ENCODE measurements at places on chromosomes 12 and 14.

- DNase-seq: peak; percentile 49
Observed at GRCh38 chr12:1918081-1918883, at the start of gene CACNA2D4. TSS of gene CACNA2D4 (minus strand) at chr12:1918652. CDS start at chr12:1918473, 179 bp downstream.

GRCh38 chr14:77260631-77261030 lies 10.4 kb downstream of the NGB start:
- DNase-seq: peak; percentile 4

GRCh38 chr14:68377459-68377858 lies 415.4 kb downstream of the ZFP36L1 start:
- DNase-seq: peak; percentile 85

DNA sequence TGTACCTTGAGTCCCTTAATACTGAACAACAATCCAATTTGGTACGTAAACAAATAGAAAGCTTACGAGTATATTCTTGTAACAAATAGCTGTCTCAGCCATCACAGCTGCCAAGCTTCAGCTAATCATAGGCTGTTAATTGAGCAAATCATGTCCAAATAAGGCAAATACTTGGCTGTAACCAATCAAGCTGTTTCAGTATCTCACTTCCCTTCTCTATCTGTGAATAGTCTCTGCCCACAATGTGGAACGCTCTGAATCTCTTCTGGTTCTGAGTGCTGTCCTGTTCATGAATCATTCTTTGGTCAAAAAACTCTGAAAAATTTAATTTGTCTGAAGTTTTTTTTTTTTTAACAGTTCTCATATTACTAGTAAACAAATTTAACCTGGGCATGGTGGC lies 5.8 kb upstream of the NEMF start:
- peak; percentile 8 for DNase-seq

GRCh38 chr12:43094886-43095575 lies 457.0 kb downstream of the ADAMTS20 start:
- DNase-seq: no peak

DNA sequence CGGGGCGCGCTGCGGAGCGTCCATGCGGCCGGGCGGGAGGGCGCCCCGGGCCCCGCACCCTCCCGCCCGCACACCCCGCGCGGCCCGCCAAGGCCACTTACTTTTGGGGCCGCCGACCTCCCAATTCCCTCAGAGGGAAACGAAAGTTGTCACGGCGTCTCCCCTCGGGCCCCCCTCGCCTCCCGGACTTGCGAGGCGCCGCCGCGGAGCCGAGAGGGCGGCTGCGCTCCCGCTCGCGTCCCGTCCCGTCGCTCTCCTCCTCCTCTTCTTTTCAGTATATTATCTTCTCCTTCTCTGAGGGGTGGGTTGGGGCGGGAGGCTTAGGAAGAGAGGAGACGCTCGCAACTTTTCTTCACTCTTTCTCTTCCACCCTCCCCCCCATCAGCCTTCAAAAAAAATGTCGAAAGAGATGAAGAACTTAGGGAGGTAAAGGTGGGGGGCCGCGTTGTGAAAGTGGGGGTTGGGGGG lies 613 bp downstream of the DUSP16 start:
- peak; percentile 44 for DNase-seq

DNA sequence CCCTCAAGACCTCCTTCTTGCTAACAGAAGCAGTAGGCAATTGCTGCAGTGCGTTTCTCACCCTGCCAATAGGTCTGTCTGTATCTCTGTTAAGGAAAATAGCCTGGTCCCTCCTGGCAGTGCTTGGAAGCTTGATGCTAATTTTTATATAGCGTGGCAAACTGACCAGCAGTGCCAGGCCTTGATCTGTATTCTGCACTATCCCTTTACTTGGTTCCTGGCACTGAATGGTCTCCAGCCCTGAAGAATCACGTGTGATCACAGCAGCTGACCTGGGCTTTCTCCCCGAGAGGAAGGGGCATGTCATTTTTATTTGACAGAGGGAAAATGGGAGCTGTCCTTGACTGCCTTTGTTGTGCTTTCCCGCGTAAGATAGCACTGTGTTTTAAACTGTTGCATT lies 48.7 kb upstream of the TRAF3 start:
- DNase-seq: no peak

- no peak for DNase-seq
Observed at GRCh38 chr12:53657041-53657440, 18.8 kb downstream of the ATP5MC2 start.

- DNase-seq: no peak
Observed at GRCh38 chr14:52806115-52806514, 14.7 kb upstream of the GNPNAT1 start.

DNA sequence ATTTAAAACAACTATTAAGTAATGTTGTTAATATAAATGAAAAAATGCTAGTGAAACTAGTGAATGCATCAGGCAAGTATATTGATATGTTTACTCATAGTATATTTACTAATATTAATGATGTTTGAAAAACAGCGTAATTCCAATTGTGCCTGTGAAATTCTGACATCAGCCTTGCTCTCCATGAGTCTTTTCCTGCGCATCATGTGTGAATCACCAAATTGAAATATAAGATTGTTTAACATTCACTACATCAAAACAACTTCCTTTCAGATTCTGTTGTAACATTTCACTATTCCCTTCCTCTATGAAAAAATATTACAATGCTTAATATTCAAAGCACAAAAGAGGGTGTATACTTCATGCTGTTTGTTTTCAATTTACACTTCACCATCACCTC lies 1995.9 kb upstream of the SEL1L start:
- no peak for DNase-seq

DNA sequence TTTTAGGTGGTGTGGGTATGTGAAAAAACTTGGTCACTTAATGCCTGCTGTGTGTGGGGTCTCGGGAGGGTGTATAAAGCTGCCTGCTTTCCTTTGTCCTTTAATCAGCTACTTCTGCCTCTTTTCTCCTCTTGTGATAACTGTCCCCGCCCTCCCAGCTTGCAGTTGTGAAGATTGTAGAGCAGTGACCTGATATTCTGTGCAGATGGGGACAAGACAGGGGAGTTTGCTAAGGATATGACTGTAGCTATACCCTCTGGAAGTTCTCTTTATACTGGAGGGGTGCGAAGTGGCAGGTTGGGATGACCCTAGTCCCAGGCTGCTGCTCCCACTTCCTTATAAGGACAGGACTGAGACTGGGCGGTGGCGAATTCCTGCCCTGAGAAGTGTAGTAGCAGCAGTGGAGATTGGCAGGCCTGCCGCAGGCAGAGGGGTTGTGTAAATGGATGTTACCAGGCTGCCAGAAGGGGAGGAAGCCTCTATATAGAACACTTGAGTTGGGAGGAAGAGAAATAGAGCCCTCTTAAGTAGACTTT lies 835 bp downstream of the MYL6 start:
- DNase-seq: peak; percentile 65

DNA sequence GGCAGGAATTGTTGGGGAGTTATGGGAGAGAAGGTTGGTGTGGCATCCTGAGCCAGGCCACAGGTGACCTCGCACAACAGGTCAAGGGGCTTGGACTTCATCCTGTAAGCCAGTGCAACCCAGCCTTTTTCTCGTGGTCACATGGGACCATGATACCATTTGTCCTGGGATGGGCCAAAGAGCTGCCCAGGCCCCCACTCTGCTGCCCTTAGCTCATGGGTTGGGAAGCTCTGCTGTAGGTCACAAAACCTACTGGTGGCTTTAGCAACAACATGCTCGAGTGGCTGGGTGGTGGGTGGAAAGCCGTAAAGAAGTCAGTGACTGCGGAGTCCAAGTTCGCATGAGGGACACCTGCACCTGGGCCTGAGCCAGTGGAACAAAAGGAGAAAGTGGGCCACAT lies 4.6 kb downstream of the CLMN start:
- DNase-seq: no peak

GRCh38 chr14:95102680-95103044 lies 54.7 kb downstream of the DICER1 start:
- no peak for DNase-seq

GRCh38 chr12:23830210-23830609 lies 119.3 kb downstream of the SOX5 start:
- DNase-seq: no peak

GRCh38 chr14:95784137-95784536 lies 70.2 kb upstream of the TCL1A start:
- DNase-seq: peak; percentile 2

- DNase-seq: peak; percentile 86
Observed at GRCh38 chr12:10364815-10365622, 24.8 kb downstream of the KLRK1 start.

- DNase-seq: no peak
Observed at GRCh38 chr14:98093111-98093510, 1178.9 kb downstream of the BCL11B start.

- DNase-seq: no peak
Observed at GRCh38 chr12:131617596-131618302, 93.1 kb upstream of the SFSWAP start.

GRCh38 chr12:81174664-81175063 lies 96.8 kb downstream of the ACSS3 start:
- DNase-seq: no peak

DNA sequence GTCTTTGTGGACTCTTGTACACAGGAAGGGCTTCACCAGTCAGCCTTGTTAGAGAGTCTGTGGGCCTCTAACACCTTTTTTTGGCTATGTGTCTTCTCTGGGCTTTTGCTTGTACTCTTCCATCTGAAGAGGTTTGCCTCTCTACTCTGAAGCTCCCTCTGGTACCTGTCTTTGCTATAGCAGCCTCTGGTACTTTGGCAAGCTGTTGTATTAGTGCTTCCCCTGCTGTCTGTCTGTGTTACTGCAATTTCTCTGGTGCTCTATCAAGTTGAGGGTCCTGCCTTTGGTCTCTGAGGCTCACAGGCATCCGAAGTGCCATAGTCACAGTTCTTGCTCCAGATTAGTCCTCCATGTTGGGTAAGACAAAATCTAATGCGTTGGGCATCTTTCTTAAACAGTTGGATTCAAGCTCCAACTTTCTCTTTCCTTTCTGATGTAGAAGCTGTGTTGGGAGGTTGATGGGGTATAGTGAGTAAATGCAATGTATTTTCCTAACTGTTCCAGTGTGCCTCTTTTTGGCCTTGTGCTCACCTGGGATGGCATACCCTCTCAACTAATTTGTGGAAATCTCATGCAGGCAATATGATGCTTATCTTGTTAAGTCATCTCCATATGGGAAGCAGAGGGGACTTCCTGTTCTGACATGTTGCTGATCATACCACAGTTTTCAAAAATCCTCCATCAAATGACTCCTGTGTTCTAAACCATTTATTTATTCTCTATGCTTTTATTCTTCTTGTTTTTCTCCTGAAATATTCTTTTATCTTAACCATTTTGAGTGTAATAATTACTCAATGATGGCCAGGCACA lies 88.8 kb downstream of the ATF7IP start:
- DNase-seq: peak; percentile 44

DNA sequence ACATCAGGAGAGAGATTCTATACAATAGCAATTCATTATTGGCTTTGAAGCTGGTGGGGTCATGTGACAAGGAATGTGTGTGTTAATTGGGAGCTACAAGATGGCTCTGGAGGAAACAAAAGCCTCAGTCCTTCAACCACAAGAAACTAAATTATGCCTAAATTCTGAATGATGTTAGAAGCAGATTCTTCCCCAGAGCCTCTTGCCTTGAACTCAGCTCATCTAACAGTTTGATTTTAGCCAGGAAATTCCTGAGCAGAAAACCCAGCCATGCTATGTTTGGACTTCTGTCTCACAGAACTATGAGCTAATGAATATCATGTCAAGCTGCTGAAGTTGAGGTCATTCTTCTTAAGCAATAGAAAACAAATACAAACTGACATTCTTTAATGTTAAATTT lies 274.7 kb downstream of the SLC6A15 start:
- no peak for DNase-seq

GRCh38 chr14:61992139-61992538 lies 229.9 kb downstream of the SNAPC1 start:
- DNase-seq: no peak

- no peak for DNase-seq
Observed at GRCh38 chr14:66380143-66380542, 106.0 kb upstream of the CCDC196 start.

- no peak for DNase-seq
Observed at GRCh38 chr14:32666308-32666707, 272.4 kb upstream of the NPAS3 start.

- no peak for DNase-seq
Observed at GRCh38 chr14:84482256-84483071, 1047.5 kb upstream of the FLRT2 start.

DNA sequence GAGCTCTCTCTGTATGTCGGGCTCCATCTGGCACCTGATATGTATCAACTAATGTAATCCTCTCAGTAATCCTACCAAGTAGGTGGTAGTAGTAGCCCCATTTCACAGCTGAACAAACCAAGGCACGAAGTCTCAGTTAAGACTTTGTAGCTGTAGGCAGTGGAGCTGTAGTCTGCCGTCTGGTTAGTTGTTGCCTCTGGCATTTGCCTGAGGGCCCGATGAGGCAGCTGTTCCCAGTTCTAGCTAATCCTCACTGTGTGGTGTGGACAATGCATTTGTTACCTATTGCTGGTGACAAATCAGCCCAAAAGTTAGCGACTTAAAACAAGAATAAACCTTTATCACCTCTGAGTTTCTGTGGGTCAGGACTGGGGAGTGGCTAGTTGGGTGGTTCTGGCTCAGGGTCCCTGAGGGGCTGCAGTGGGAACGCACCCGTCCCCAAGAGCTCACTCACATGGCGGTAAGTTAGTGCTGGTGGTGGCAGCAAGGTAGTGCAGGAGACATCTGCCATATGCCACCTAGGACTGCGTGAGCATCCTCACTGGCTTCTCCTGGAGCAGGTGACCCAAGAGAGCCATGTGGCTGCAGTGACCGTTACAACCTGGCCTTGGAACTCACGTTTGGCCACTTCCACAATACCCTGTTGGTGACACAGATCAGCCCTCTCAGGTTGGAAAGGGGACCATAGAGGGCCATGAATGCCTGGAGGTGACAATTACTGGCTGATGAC lies 5.6 kb downstream of the AACS start:
- DNase-seq: no peak

- no peak for DNase-seq
Observed at GRCh38 chr12:116332705-116333380, 55.4 kb upstream of the MED13L start.

- DNase-seq: no peak
Observed at GRCh38 chr14:58547649-58548048, 90.1 kb upstream of the DACT1 start.

GRCh38 chr14:26339381-26339780 lies 258.5 kb downstream of the NOVA1 start:
- no peak for DNase-seq

GRCh38 chr14:76615331-76615730 lies 145.9 kb upstream of the VASH1 start:
- DNase-seq: no peak

GRCh38 chr12:12511021-12511783 lies 51.5 kb downstream of the DUSP16 start:
- DNase-seq: no peak

DNA sequence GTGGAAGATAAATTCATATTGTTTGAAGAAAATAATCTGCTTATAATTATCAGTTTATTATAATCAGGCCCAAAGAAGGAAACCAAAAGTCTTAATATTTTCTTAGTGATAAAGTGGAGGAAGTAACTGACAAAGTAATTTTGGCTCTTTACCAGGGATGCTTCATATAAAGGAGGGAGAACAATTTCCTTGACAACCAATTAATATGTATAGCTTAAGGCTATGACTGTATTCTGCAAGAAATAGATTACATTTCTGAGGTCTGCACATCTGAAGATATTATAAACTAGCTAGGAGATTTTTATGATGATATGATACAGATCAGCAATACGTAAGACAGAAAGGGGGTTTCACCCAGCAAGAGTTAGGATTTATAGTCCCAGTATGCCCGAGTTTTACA lies 90.8 kb downstream of the BICD1 start:
- no peak for DNase-seq

All from suppressor macrophage treated with lipopolysaccharide for 4 hours (primary cell).